ENCODE measurements at places on chromosomes 4 and X.

DNA sequence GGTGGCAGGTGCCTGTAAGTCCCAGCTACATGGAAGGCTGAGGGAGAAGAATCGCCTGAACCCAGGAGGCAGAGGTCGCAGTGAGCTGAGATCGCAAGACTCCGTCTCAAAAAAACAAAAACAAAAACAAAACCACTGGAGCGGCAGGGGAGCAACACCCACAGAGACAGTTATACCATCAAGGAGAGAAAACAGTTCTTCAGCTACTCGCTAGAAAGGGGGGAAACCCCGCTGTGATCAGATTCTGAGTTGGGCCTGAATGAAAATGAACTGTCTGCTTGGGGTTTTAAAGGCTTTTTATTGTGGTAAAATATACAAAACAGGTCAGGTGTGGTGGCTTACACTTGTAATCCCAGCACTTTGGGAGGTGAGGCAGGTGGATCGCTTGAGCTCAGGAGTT, 16.8 kb upstream of the IRAK1 start:
- no peak for DNase-seq

GRCh38 chr4:106546370-106546769, 177.8 kb upstream of the GIMD1 start:
- DNase-seq = no peak

DNA sequence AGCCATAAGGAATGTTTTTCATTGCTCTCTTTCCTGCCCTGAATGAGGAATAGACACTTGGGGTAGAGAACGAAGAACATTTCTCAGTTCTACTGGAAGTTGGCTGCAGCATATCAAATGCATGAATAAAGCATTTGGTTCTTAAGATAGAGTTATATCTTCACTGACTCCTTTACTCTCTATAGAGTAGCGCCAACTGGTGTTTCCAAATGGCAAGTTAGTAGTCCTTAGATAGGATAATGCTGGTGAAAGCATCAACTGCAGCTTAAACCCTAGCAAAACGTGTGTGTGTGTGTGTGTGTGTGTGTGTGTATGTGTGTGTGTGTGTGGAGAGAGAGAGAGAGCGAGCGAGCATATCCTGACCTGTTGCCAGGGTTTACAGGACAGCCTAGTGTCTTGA, 62.2 kb upstream of the FRMPD4 start:
- DNase-seq = no peak

DNA sequence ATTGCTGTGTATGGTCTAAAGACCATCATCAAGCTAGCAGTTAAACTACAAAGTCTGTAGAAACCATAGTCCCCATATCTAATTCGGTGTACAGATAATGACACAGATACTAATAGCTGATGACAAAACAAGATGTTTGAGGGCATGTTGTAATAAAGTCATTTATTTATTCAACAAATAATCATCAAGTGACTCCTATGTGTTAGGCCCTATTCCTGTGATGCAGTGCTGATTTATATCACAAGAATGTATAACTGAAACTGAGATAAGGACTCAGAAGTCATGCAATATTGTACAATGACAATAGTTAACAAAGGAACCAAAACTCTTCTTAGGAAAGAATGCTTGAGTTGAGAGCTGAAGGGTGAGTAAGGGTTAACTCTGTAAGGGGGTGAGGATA, 315.0 kb upstream of the NR3C2 start:
- DNase-seq = no peak

DNA sequence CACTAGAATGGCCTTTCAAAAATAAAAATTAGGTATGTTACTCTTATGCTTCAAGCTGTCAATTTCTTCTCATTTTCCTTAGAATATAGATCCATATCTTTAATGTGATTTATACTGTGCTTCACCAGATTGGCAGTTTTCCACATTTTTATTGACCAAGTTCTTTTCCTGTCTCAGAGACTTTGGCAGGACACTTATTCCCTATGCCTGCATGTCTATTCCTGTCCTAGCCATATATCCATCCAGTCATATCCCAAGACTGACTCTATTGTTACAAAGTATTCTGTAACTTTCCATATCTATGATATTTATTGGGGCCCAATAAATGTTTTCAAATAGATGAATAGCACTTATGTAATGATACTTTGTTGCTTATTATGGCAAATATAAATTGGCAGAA, 450.7 kb downstream of the GASK1B start:
- DNase-seq = no peak

DNA sequence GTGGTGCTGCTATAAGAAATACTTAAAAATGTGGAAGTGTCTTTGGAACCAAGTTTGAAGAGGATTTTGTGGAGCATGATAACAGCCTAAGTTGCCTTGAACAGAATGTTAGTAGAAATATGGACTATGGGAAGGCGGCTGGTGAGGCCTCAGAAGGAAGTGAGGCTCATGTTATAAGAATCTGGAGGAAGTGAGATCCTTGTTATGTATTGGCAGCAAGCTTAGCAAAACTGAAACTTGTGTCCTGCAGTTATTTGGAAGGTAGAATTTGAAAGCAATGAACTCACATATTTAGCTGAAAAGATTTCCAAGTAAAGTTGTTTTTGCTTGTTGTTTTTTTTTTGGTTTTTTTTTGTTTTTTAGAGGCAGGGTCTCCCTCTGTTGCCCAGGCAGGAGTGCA, 13.6 kb upstream of the MED14 start:
- DNase-seq = no peak

Data from stimulated activated CD8-positive, alpha-beta memory T cell treated with anti-CD3 and anti-CD28 coated beads, Interleukin-12 subunit alpha, Interleukin-12 subunit beta, amount 100 ng/mL, for 4 hours (primary cell).